HTR-8/SVneo (cell line): ENCODE measurements at places on chromosomes 11 and 22.

GRCh38 chr11:63813563-63814382 is 517 bp downstream of the SPINDOC start:
- peak; percentile 37 for DNase-seq

- DNase-seq: no peak
These were observed 71.1 kb downstream of the LARGE2 start for GRCh38 chr11:45993531-45994001.

DNA sequence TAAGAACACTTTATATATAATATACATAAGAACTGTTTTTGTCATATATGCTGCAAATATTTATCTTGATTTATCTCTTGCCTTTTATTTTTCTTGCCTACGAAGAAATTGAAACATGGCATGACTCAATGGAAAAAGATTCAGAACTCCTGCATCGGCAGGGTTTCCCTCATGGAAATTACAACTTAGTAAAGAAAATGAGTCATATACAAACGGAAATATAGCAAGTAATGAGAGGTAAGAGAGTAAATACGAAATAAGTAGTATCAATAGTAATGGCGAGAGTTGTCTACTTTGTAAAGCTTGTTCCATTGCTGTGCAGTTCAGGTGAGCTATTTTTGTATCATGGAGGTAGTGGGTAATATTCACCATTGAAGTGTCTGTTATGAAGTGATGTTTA is 350.4 kb downstream of the DDX10 start:
- DNase-seq: peak; percentile 49

DNA sequence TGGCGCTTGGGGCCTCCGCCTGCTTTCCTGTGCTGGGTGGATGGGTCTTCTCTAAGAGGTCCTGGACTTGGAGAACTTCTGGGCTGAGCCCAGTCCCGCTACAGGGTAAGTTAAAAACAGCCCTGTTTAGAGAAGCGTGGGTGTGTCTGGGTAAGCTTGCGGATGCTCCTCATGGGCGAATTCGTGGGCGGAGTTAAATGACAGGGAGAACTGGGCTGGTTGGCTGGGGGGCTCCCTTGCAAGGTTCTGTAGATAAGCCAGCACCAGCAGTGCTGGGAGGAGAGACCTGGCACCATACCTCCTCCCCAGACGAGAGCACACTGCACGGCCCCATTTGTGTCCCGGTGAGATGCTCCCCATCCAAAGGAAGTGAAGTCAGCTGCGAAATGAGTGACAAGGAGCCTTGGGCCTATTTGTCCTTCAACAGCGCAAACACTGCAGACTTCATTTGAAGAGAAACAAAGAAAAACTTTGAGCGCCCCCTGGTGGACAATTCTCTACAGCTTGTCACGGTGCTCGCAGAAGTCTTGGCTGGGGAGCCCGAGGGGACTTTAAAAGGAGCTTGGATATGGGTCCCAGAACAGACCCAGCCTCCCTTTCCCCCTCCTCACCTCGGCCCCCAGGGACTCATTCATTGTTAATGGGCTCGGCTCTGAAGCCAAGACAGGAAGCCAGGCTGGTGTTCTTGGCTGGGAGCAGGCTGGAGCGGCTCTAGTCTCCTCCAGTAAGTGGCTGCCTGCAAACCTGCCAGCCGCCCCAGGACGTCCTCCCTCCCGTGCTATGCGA is 39.5 kb downstream of the TP53I11 start:
- DNase-seq: peak; percentile 78

GRCh38 chr11:113281052-113281725 is 33.2 kb upstream of the TTC12 start:
- no peak for DNase-seq

DNA sequence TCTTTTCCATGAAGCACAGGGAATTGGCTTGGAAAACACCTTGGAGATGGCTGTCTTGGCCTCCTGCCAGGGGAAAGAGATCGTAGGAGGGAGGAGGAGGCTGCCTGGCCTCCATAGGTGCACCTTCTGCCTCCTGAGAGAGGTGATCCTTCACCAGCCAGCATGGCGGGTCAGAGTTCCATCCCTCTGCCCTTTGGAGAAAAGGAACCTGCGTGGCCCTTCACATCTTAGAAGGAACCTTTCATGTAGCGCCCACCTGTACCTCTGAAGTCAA is 58.2 kb upstream of the DRD2 start:
- DNase-seq: no peak

DNA sequence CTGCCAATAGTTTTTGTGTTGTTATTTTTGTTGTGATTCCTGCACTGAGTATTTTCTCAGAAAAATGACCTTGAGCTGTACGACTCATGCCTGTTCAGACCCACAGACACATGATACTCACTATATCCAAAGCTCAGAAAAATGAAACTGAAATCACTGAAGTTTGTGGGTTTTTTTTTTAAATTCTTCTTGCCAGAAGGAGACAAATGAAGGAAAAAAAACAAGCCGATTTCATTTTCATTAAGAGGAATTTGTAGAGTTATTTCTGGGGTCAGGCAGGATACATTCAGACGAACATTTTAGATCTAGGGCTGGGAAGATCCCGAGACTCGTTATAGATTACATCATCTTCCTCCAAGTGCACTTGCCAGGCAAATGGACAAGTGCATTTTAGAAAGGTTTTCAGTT is 60.4 kb downstream of the BMAL1 start:
- peak; percentile 39 for DNase-seq

GRCh38 chr11:72642884-72643522 is 31.2 kb downstream of the PDE2A start:
- peak; percentile 77 for DNase-seq

DNA sequence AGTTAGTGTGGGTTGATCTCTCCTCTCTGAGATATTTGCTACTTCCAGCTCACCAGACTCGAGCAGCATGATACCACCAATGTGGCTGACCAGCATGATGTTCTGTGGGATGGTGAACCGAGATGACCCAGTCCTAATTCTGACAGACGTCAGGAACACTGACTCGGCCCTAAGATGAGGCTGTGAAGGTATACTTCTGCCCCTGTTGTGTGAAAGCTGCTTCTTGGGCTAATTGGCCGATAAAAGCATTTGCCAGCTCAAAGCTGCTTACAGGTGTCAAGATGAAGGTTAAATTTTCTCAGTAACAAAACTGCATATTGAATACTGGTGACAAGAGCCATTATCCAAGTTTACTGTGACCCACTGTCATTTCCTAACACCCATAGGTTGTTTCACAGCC is 151.4 kb downstream of the BRD1 start:
- no peak for DNase-seq

DNA sequence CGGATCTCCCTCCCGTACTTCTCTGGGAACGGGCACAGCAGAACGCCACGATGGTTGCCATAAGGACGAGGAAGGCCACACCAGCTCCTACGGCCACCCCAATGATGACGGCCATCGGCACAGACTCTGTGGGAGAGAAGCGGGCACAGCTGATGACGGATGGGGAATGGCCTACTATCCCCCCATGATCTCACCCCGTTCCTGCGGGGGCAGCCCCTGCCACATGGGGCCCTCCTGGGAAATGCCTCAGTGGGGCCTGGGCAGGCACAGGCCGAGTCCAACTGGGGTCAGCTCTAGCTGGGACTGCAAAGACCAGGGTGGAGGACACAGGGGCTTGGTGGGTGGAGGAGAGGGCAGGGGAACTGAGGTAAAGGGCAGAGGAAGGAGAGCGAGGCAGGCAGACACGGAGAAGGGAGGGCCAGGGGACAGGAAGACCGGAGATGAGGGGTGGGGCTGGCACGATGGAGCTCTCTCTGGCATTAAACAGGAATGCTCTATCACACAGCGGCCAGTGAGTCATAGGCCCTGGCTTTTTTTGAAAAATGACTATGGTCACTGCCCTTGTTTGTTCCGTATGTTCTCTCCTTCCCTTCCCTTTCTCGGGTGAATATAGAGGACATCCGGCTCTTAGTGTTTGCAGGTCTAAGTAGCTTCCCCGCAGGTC is 76.0 kb downstream of the ST3GAL4 start:
- peak; percentile 70 for DNase-seq

DNA sequence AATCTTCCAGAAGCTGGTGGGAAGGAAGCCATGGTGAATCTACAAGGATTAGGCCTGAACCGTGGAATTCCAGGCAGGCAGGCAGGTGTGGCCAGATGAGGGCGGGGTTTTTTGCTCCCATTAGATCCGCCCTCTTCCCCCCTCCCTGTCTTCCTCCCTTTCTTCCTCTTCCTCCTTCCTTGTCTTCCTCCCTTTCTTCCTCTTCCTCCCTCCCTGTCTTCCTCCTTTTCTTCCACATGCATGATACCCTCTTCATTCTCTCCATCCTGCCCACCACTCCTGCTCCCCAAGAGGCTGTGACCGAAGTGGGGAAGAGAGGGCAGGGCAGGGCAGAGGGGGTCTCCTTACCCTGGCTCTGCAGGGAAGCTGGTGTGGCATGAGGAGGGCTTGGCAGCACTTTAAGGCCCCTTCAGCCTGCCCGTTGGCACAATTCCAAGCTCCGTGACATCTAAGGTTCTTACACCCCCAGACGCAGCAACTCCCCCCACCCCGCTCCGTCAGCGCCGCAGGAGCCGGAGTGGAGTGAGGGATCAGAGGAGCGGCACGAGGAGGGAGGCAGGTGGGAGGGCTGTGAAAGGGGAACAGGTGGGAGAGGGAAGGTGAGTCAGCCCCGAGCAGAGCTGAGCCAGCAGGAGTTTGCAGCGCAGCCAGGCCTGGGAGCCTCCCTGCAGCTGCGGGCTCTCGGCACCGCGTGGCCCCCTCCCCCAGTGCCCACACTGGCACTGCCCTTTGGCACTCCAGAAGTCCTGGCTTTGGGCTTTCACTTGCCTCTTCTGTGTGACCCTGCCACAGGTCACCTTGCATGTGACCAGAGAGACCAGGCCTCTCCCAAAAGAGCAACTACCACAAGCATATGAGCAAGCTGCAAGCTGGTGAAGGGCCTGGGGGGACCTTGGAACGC is 32.1 kb downstream of the KCNJ4 start:
- no peak for DNase-seq

DNA sequence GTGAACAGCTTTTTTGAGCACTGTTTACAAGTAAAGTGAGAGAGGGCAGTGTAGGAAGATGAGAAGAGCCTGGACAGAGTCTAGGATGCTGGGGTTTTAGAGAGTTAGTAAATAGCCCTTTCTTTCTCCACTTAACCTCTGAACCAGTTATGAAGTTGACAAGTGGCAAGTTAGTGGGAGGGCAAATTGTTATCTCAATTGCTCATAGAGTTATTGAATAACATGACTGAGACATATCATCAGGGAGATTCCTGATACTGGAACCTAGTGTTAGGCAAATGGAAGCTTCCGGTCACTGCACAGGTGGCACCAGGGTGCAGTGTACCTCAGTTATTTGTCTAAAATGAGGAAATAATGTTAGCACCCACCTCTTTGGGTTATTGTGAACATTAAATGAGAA is 57.8 kb upstream of the PTPN5 start:
- no peak for DNase-seq

DNA sequence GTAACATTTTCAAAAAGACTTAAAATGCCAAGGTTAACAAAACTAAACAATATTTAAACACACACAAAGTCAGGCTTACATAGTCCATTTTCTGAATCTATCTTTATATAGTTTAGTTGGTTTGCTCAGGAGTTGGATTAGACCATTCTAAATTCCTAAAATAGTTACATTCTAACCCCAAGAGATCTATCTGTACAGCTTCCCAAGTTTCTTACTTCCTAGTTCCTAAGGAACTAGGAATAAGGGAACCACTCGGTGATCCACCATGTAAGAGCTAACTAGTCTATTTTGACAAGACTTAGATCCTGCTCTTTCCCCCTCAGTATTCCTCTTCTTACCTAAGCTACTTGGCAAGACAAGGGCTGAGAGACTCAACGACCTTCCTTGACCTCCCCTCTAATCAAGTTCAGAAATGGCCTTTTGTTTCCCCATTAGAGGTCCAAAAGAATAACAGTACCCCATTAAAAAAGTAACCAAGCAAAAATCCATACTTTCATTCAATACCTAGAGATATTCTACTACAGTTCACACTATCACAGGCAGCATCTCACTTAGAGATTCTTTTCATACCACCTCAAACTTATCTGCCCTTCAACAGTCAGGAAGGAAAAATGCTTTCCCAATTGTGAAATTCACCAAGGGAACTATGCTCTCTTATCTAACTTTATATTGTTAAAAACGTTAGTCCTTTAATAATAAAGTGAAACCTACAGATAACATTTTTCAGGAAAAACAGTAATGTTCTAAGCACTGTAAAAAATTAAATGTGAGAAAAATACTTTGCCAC is 253.1 kb downstream of the TTC28 start:
- peak; percentile 5 for DNase-seq

- DNase-seq: no peak
These were observed 75.9 kb downstream of the KCNQ1 start for GRCh38 chr11:2520736-2521035.

DNA sequence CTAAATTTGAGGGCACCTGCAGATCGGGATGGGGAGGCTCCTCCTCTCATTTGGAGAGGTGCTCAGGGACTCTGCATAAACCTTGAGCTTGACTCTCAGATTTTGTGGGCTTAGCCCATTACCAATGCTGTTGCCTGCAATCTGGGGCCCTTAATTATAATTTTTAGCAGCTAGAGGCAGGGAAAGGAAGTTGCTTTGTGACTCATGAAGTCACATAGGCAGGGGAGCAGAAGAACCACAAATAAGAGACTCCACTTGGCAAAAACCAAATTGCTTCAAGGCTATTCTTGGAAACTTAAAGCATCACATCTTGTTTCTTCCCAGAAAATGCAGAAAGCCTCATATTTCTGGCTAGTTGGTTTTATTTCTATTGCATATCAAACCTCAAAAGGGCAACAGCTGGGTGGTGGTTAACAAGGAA is 46.9 kb downstream of the MICAL2 start:
- DNase-seq: no peak

DNA sequence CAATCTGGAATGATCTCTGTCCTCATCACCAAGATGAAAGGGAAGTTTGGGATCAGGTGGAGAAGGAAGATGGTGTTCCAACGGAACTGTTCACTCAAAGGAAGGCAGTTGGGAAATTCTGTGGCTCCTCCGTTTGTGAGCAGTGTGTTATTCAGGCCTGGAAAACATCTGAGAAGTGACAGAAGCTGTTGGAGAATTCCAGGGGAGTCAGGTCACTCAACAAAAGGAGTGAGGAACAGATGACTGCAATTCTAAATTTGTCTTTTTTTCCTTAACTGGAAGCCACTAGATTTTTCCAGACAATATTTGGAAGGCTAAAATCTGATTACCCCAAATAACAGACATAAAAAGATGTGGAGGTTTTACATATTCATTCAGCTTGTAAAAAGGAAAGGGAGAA is 107.8 kb downstream of the CD44 start:
- DNase-seq: no peak
